ENCODE measurements at places on chromosomes 12 and 14. TPM values are rescaled to one million over a fixed set of nuclear protein-coding genes. Genes with fewer than 3 reads are reported as not detected.

DNA sequence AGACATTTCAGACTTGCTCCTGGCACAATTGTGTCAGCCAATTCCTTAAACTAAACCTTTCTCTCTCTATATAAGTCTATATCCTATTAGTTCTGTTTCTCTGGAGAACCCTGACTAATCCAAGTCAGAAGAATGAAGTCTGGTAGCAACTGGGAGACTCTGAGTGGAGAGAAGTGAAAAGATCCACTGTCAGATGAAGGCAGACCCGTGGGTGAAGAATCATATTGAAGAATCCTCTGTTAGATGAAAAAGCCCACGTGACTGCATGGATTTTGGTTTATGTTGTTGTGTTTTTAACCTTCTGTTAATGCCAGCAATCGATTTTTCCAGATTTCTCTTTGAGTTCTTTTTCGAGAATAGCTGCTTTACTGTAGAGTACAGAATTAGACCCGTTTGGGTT lies 29.5 kb upstream of the APOLD1 start:
- DNase-seq, result no peak

DNA sequence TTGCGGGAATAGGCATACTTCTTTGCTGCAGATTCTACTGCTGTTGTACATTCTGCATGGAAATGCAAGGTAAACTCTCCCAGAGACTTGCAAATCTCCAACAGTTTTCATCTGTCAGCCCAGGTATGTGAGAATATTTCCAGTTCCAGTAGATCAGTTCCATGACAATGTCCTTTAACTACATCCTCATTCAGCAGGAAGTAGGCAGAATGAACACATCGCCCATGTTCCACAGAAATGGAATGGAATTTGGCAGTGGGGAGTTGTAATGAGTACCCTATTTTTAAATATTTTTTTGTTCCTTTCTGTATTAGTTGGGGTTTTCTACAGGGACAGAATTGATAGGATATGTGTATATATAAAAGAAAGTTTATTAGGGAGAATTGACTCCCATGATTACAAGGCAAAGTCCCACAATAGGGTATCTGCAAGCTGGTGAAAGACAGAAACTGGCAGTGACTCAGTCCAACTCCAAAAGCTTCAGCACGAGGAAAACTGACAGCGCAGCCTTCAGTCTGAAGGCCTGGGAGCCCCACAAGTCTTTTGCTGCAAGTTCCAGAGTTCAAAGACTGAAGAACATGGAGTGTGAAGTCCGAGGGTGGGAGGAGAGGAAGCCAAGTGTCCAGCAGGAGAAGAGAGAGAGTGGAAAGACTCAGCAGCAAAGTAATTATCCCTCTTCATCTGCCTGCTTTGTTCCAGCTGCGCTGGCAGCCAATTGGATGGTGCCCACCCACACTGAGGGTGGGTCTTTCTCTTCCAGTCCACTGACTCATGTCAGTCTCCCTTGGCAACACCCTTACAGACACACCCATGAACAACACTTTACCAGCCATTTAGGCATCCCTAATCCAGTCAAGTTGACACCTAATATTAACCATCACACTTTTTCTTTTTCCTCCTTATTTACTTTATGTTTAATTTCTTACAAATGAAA lies 110.4 kb upstream of the SCAF11 start:
- peak; percentile 81 for DNase-seq

- no peak for DNase-seq
Observed at GRCh38 chr12:39935839-39936238, 170.0 kb downstream of the SLC2A13 start.

DNA sequence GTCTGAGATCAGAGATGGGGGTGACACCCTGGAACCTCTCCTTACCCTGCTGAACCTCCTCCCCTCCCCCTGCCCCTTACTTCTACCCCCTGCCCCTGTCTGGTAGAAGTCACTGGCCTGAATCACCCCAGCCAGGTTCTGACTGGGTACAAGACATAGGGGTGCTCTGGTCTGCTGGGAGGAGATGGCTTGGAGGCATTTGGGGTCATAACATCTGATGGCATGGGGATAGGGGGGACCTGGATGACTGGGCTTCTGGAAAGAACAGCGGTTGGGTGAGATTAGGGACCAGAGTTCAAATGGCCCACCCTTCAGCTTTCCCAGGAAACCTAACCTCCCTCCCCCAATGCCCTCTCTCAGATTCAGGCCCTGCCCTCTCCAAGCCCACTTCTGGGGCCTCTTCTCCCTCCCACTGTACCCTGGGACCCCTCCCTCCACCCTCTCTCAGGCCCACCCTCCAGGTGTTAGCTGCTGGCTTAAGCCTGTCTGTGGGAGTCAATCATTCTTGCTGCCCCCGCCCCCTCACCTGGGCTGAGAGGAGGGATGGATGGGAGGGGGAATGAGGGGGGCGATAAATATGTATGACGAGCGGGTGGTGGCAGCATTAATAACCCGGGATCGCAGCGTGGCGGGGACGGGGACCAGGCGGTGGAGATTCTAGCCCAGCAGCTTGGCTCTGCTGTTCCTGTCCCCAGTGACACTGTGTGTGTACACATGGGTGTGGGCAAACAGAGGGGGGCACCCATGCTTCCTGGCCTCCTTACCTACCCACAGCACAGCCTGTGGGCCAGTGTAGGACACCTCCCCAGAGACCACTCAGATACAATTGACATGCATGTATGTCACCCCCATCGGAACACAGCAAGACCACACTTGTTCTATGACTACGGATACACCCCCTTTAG lies 5.9 kb downstream of the NXPH4 start:
- no peak for DNase-seq

GRCh38 chr14:36519431-36520321 lies at the start of gene NKX2-1:
Gene NKX2-1, minus strand, starts transcription at chr14:36520232. Its CDS starts 103 bp downstream, at chr14:36520129.
- peak; percentile 91 for DNase-seq

DNA sequence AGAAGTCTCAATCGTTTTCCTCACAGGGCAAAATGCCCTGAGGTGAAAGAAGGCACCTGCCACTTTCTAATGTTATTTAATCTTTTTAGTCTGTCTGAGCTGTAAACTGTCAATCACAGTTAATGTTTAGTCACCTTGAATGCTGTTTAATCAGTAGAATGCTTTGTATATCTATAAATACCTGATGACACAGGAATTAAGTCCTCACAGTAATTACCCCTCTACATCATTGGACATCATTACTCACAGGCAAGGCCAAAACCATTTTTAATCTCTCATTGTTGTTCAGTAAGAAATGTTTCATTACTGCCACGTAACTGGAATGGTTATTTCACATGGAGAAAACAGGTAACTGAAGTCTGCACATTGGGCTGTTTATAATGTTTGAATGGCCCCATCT lies 178.8 kb downstream of the EXOC5 start:
- DNase-seq, result no peak

DNA sequence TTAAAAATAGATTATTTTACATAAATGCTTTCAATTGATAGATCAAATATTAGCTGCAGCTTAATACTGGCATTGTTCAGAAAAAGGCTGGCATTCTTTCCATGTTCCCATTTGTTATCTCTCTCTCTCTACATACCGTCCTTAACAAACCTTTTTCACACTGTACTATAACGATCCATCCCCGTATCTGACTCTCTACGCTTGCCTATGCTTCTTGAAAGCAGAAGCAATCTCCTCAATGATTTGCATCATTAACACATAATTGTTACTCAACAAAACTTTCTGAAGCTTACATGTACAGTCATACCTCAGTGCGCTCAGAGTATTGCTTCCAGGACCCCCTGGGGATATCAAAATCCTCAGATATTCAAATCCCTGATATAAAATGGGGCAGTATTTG lies 89.7 kb downstream of the TMTC1 start:
- DNase-seq, result no peak

- DNase-seq, result no peak
Observed at GRCh38 chr12:56299308-56299852, 750 bp downstream of the CS start.

DNA sequence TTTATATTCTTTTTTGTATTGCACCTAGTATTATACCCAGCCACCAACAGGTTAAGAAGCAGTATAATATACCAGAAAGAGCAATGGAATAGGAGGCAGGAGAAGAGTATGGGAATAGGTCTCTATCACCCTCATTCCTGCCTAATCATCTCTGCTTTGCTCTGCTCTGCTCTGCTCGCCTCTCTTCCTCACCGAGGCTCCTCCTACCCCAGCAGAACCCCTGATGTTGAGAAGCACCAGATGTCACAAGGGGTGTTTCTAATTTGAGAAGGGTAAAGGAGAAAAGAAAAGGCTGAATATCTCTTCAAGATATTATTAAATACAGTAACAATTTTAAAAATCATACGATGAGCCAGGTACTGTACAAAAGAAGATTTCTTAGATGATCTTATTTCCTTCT lies 89.0 kb downstream of the STON2 start:
- no peak for DNase-seq

DNA sequence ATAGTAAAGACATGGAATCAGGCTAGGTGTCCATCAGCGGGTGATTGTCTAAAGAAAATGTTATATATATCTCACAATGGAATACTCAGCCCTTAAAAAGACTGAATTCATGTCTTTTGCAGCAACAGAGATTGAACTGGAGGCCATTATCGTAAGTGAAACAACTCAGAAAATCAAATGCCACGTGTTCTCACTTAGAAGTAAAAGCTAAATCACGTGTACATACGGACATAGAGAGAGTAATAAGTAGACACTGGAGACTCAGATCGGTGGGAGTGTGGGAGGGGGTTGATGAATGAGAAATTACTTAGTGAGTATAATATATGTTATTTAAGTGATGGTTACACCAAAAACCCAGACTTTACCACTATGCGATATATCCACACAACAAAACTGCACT lies 266.3 kb upstream of the PPFIA2 start:
- DNase-seq, result no peak

DNA sequence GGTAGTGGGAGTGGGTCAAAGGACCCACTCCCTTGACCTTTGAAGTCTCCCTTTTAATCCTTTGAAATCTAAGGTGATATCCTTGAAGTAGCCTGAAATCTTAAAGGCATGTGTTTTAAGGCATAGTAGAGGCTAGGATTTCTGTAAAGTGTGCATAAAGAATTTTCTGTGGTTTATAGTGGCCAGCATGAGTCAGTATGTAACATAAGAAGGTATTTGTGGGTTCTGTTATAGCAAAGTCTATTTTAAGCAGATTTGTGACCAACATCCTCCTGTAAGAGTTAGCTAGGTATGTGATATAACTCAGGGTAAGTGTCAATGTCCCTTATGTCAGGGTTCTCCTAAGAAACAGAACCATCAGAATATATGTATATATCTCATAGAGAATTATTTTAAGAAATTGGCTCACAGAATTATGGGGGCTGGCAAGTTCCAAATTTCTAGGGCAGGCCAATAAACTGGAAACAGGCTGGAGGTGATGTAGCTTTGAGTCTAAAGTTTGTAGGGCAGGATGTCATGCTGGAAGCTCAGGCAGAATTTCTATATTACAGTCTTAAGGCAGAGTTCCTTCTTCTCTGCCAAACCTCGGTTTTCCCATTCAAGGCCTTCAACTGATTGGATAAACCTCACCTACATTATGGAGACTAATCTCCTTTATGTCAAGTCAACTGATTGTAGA lies 18.7 kb upstream of the EPYC start:
- DNase-seq, result peak; percentile 47

GRCh38 chr12:32467959-32468863 lies 68.9 kb downstream of the FGD4 start:
- DNase-seq, result no peak

- no peak for DNase-seq
Observed at GRCh38 chr14:52397844-52398243, 83.7 kb downstream of the PTGER2 start.

GRCh38 chr14:54688229-54688628 lies 121.3 kb downstream of the SAMD4A start:
- no peak for DNase-seq

GRCh38 chr12:40742041-40742440 lies 49.8 kb downstream of the CNTN1 start:
- no peak for DNase-seq

DNA sequence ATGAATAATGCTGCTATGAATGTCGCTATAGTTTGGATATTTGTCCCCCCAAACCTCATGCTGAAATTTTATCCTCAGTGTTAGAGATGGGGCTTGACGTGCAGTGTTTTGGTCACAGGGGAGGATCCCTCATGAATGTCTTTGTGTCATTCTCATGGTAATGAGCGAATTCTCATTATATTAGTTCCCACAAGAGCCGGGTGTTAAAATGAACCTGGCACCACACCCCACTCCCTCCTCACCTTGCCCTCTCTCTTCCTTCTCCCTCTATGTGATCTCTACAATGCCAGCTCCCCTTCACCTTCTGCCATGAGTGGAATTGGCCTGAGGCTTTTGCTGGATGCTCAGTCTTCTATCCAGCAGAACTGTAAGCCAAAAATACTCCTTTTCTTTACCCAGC lies 37.5 kb upstream of the YAF2 start:
- DNase-seq, result no peak

DNA sequence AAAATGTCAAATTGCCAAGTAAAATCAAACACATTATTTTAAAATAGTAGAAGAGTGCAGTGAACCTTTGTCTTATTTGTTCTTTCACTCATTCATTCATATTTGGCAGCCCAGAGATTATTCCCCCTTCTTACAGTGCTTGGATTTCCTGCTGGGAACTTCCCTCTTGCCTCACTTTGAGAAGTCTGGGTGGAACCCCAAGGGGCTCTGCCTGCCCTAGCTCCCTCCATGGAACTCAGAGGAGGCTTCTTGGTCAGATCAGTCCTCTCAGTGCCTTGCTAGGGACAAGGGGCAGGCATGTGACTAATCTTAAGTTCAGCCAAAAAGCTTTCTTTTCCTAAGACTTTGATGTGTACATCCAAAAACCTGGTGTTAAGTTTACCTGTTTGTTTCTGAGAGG lies 84.7 kb upstream of the OVCH1 start:
- DNase-seq, result peak; percentile 10

DNA sequence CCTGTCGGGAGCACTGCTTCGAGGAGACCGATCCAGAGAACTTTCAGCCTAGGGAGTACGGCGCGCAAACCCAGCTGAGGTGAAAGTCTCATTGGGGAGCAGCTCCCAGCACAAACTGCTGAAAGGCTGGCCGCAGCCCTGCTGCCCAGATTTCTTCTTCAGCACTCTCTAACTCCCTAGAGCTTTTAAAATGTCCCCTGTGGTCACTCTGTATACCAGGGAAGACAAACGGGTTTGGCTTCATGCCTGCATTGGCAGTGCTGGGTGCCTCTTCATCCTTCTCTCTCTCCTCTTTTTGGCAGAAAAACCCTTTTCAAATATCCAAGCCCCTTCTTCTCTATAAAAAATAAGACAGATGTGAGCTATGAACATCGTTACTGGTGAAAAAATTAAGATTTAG lies 34.9 kb downstream of the BBS10 start:
- no peak for DNase-seq

DIO2 gene
- 3.5 TPM for total RNA-seq

PMCH gene
- not detected for total RNA-seq

GALC gene
- 16.8 TPM for total RNA-seq

AMN gene
- 0.40 TPM for total RNA-seq

STON2 gene
- 7.8 TPM for total RNA-seq

EFS gene
- total RNA-seq, result 0.80 TPM

CDCA3 gene
- 107 TPM for total RNA-seq

SLC35E3 gene
- 3.1 TPM for total RNA-seq

PLBD1 gene
- 1.9 TPM for total RNA-seq

CD163 gene
- total RNA-seq, result not detected

CCDC197 gene
- total RNA-seq, result not detected

RNF10 gene
- 74.5 TPM for total RNA-seq

TPPP2 gene
- total RNA-seq, result not detected

SLC8A3 gene
- 0.40 TPM for total RNA-seq

SELPLG gene
- 0.23 TPM for total RNA-seq

Data from Daoy (cell line).